Testis (tissue), 5 donors: ENCODE measurements at places on chromosomes 2 and 18. TPM values are rescaled to one million over a fixed set of nuclear protein-coding genes. Genes with fewer than 3 reads are reported as not detected.

DNA sequence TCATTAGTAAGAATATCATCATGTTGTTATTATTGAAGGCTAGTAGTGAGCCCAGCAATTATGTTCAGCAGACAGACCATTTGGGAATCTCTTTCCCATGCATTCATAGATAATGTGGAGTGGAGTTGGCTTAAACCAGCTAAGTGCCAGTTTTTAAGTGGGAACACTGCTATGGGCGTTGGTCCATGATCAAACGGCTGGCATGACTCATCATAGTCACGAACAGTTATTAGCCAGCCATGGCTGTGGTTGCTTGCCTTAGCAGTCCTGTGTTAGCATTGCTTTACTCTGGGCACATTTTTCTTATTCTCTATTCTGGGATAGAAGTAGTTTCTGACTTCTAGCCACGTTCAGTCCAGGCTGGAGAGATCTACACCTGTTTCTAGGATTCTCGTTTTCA, 17.7 kb downstream of the EIF4E2 start:
- H3K36me3 ChIP-seq = peaks cover 4% of the 10 kb centered on the region
- no peak overlapping the region for H3K27ac ChIP-seq
- no peak for DNase-seq

GRCh38 chr2:27798486-27798885, 27.0 kb downstream of the MRPL33 start:
- H3K27ac ChIP-seq = no peak overlapping the region
- H3K27me3 ChIP-seq = no peaks in the 10 kb centered on the region
- no peak for DNase-seq
- no peak overlapping the region for H3K4me3 ChIP-seq

DNA sequence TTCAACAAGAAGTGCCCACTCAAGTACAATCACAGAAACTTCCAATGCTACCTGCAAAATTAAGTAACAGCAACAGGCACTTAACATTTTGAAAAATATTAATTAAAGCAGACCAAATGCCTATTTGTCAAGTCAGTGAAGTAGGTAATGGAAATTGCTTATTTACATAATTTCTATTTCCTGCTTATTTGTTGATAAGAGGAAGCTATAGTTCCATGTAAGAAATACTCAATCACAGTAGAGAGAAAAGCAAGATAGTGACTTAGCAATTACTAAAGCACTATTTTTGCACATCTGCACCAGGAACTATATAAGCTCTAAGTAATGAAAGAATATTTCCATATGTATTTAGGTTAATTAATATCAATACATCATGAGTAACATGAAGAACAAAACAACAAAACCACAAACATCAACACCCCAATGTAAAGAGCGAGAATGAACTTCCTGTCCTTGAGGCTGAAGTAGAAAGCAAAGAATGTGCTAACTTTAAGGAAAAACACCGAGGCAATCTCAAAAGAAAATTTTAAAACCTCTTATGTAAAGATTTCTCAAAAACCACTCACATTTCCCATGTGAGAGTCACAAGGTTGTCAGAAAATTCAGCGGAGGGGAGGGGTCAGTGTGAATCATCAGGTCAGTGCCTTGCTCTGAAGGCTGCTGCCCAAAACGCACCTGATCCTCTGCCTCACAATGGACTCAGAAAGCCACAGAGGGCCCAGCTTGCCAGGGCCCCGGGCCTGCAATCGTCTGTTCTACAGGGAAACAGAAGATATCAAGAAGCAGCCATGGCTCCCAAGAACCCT, 12.5 kb downstream of the NPC1 start:
- peaks cover 3% of the 10 kb centered on the region for H3K4me1 ChIP-seq
- no peaks in the 10 kb centered on the region for H3K27me3 ChIP-seq
- DNase-seq = no peak
- H3K36me3 ChIP-seq = no peaks in the 10 kb centered on the region
- H3K4me3 ChIP-seq = no peak overlapping the region

ALPP gene
- 0.25 TPM for total RNA-seq
